Hair follicular keratinocyte (primary cell): ENCODE measurements at places on chromosomes 7 and 10. TPM values are rescaled to one million over a fixed set of nuclear protein-coding genes. Genes with fewer than 3 reads are reported as not detected.

Gene SLC16A9
- 7.8 and 8.4 TPM in 2 replicates for total RNA-seq

Gene SORCS1
- not detected in 2 replicates for total RNA-seq

Gene SFTPA1
- not detected in 2 replicates for total RNA-seq

Gene NEUROG3
- total RNA-seq, result not detected in 2 replicates

Gene WEE2
- not detected in 2 replicates for total RNA-seq

Gene CCL24
- total RNA-seq, result not detected in 2 replicates

Gene HOXA5
- total RNA-seq, result 0.68 and 0.70 TPM in 2 replicates

Gene PTPRZ1
- 33.2 and 50.7 TPM in 2 replicates for total RNA-seq

Gene ANKRD30A
- total RNA-seq, result not detected in 2 replicates

Gene SPDYE2
- total RNA-seq, result not detected in 2 replicates

Gene OPN1SW
- not detected in 2 replicates for total RNA-seq

Gene EBLN1
- total RNA-seq, result not detected in 2 replicates

Gene ACBD7
- total RNA-seq, result 0.23 TPM in 1 of 2 replicates, not detected in the other

Gene MACC1
- 0.86 and 1.4 TPM in 2 replicates for total RNA-seq

Gene MYH16
- total RNA-seq, result 1.1 and 1.2 TPM in 2 replicates
